Dermis blood vessel endothelial cell (primary cell): ENCODE measurements at places on chromosomes 3 and 15. TPM values are rescaled to one million over a fixed set of nuclear protein-coding genes. Genes with fewer than 3 reads are reported as not detected.

RPL39L gene
- 9.7 and 14.6 TPM in 2 replicates for total RNA-seq

IQCF5 gene
- total RNA-seq, result not detected in 2 replicates

LDHAL6B gene
- not detected in 2 replicates for total RNA-seq

PLCH1 gene
- total RNA-seq, result under 0.01 TPM in 1 of 2 replicates, not detected in the other

PLCB2 gene
- under 0.01 and 0.05 TPM in 2 replicates for total RNA-seq
